Activated CD4-positive, alpha-beta T cell treated with anti-CD3 and anti-CD28 coated beads, Interleukin-2, amount 10 ng/mL, durations not matched to agents 7 days and 5 days (primary cell): ENCODE measurements at places on chromosomes 11 and 22. TPM values are rescaled to one million over a fixed set of nuclear protein-coding genes. Genes with fewer than 3 reads are reported as not detected.

The XKR3 gene
- not detected for total RNA-seq

The PATE4 gene
- total RNA-seq = not detected

The TSKU gene
- total RNA-seq = 1.3 TPM

The CHST1 gene
- not detected for total RNA-seq

The RPLP2 gene
- 1,927 TPM for total RNA-seq

The SCUBE1 gene
- not detected for total RNA-seq

The KDM4E gene
- not detected for total RNA-seq

The MS4A4A gene
- not detected for total RNA-seq

The CRYBB1 gene
- total RNA-seq = not detected

The BDNF gene
- total RNA-seq = not detected

The AASDHPPT gene
- total RNA-seq = 30.5 TPM

The WBP2NL gene
- 1.6 TPM for total RNA-seq

The TBC1D10A gene
- total RNA-seq = 45.5 TPM

The DDIAS gene
- total RNA-seq = 14.7 TPM

The CASP5 gene
- total RNA-seq = not detected

The OR8B4 gene
- not detected for total RNA-seq

The SCGB2A2 gene
- total RNA-seq = not detected

The CBLIF gene
- not detected for total RNA-seq

The ZNF70 gene
- total RNA-seq = 1.9 TPM

The UPK2 gene
- not detected for total RNA-seq

The DCDC1 gene
- total RNA-seq = not detected

The TTC36 gene
- total RNA-seq = 1.1 TPM
